ENCODE measurements at places on chromosomes 1 and 21.

- no peak for DNase-seq
Measured at GRCh38 chr1:173285048-173285447, 77.9 kb upstream of the TNFSF4 start.

- DNase-seq: no peak
Measured at GRCh38 chr1:231866392-231867331, 240.1 kb downstream of the DISC1 start.

- no peak for DNase-seq
Measured at GRCh38 chr21:45598666-45599065, 44.9 kb upstream of the PCBP3 start.

- no peak for DNase-seq
Measured at GRCh38 chr1:39216771-39217170, 12.3 kb downstream of the MACF1 start.

DNA sequence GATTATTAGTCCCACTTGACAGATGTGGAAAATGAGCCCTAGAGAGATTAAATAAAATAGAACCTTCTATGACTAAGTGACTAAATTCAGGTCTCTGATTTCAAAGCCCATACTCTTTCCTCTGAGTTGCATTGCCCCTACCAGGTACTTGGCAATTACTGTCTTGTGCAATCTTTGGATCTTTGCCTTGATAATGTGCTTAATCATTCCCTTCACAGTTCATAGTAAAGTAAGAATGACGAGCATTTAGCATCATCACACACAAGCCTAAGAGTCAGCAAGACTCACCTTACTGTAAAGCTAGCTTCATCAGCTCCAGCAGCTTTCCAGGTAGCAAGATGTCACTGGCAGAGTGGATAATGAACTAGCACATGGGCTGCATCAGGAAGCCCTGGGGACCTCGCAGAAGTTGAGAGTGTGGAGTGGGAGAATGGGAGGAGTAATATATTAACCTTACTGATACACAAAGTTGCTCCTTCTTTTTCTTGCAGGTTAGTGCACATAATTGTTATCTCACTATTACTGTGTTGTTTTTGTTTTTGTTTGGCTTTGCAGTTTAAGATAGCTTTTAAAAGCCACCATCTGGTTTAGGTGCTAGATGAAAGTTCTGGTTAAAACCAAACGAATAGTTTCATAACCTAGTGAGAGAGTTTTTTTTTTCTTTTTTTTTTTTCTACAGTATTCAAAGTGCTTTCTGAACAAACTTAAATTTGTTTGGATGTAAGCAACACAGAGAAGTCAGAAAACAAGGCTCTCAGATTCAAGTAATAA lies 71.8 kb downstream of the PBX1 start:
- DNase-seq: no peak

DNA sequence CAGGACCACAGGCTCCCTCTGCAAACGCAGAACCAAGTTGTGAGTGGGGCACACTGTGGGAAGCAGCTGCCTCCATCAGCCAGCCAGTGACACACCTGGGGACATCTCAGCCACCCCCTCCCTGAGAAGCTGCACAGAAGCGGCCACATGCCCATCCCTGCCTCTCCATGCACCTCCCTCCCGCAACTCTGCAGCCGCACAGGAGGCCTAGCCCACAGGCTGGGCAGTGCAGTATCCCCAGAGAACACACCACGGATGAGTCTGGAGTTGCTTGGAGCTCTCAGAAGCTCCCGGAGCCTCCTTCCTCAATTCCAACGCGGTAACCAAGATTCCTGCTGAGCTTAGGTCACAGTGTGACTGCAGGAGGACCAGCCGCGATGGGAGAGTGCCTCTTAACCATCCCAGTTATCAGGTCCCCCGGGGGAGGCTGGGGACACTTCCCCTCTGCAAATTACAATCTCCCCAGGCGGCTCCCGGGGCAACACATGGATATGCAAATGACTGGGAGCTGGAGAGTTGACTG lies 1.2 kb upstream of the WNT3A start:
- no peak for DNase-seq

- no peak for DNase-seq
Measured at GRCh38 chr1:223742856-223743517, 30.6 kb downstream of the CAPN2 start.

DNA sequence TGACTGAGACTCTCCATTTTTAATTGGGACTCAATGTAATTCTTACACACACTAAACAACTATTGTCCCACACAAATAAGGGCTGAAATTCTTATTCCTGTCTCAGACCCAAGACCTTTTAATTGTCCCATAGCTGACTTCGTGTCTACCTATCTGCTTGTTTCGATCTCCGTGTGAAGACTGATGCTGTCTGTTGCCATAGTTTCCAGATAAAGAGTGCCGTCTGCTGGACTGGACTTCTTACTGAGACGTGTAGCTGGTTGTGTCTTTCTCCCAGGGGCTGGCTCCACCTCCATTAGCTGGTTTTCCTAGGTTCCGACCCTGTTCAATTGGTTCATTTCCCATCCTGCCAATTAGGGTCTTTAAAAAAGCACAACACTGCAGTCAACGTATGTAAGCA lies 235.3 kb upstream of the PLXNA2 start:
- DNase-seq: no peak

DNA sequence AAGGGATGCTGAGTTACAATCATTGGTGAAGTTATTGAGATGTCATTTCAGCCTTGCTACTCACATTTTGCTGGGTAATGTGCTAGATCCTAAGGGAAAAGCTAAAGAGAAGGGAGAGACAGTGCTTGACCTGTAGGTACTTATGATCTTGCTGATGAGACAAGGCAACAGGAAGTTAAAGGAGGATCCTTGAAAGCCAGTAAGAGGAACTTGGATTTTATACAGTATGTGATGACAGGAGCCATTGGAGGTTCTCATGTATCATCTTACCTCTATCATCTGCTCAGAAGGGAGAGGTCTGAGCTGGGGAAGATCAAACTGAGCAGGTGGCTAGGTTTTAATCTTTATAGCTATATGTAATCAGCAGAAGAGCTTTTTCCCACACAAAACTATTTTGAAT lies 6.3 kb downstream of the APOBEC4 start:
- DNase-seq: no peak

GRCh38 chr1:200979574-200980451 lies 43.7 kb downstream of the KIF21B start:
- no peak for DNase-seq

- no peak for DNase-seq
Measured at GRCh38 chr1:219144658-219145315, 28.9 kb upstream of the LYPLAL1 start.

- peak; percentile 27 for DNase-seq
Measured at GRCh38 chr1:161177112-161177935, at the start of gene B4GALT3. B4GALT3 (minus strand) TSS chr1:161177507; CDS start chr1:161176060, 1,447 bp downstream.

DNA sequence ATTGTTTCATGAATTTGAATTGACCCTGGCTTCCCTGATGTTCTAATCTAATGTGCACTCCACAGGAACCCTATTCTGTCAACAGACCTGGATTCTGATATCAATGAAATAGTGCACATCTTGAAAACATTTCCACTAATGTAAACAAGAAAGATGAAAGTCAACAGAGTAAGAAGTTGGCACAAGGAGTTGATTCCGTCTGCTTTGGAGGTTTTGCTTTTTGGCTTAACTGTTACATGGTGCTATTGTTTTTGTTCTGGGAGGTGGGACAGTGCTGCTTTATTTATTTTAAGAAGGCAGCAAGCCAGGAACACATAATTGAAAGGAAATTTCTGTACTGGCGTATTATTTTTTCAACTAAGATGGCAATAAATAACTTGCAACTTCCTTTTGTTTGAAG lies 73.3 kb downstream of the LEPR start:
- no peak for DNase-seq

GRCh38 chr1:95221306-95221705 lies 12.7 kb upstream of the RWDD3 start:
- no peak for DNase-seq

DNA sequence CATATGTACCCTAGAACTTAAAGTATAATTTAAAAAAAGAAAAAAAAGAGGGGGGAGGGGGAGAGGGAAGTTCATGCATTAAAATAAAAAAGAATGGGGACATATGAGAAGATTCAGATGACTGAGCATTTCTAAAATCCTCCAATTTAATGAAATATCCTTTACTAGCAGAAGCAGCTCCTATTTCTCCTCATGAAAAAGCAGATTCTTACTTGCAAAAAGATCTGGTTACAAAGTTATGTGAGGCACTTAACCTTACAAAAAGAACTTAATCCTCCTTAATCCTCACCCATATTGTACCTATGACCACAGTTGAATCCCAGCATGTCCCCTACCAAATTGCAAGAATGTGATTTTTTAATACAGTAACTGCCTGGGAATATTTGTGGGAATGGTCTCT lies 298.5 kb downstream of the SRGAP2C start:
- DNase-seq: no peak

GRCh38 chr1:221845650-221846371 lies 103.9 kb upstream of the DUSP10 start:
- peak; percentile 67 for DNase-seq

DNA sequence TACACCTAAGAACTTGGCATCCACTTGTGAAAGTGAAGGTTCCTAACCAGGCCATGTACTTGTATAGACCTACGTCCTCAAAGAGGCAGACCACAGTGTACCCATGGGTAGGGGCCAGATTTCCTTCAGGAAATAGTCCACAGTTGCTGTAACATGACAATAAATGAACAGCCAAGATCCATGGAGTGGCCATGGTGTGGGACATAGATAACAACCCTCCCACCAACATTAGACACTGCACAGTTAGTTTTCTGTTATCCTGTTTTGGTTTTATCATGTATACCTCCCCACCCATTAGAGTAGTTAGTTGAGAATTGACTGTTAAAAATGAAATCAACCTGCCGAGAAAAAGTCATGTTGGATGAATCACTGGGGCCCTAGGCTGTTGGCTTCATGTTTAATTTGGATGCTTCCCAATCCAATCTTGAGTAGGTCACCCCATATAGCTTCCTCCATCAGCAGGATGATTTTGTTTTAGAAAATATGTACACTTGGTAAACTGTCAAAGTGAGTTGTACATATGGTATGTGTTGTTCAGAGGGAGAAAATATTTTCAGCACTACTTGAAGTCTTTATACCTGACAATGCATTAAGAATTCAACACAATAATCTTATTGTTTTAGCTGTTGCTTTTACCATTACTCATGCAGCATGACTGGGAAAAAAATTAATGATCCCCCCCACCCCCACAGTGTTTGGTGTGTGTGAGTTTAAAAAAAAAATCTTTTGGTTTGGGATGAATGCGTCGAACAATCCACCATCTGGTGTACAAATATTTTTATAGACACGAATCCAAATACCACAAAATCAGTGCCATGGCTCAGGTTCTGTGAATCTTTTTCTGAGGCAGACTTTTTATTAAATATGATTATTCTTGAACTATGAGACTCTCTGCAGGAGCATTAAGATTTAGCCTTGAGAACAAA lies 88.3 kb upstream of the ARHGAP29 start:
- peak; percentile 92 for DNase-seq
